ENCODE measurements at places on chromosomes 7 and 10.
A peak's percentile ranks its signal among the peaks of the same experiment; 100 is the strongest.

DNA sequence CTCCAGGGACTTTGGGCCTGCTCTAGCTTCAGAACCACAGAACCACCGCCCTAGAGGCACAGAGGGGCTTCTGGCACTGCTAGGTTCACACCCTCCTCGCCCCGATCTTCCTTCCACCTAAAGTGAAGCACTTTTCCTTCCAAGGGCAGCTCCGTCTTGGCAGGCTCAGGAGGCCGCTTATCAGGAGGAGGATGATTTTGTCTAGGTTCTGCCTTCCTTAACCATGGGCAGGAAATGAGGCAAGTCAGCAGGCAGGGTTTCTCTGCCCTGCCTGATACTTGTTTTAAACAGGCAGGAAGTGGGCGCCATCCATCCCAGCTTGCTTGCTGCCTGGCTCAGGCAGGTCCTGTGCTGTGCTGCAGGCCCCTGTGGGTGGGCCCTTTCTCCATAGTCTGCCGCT, 8.3 kb upstream of the ATP6V0E2 start:
- peak; percentile 51 for DNase-seq

DNA sequence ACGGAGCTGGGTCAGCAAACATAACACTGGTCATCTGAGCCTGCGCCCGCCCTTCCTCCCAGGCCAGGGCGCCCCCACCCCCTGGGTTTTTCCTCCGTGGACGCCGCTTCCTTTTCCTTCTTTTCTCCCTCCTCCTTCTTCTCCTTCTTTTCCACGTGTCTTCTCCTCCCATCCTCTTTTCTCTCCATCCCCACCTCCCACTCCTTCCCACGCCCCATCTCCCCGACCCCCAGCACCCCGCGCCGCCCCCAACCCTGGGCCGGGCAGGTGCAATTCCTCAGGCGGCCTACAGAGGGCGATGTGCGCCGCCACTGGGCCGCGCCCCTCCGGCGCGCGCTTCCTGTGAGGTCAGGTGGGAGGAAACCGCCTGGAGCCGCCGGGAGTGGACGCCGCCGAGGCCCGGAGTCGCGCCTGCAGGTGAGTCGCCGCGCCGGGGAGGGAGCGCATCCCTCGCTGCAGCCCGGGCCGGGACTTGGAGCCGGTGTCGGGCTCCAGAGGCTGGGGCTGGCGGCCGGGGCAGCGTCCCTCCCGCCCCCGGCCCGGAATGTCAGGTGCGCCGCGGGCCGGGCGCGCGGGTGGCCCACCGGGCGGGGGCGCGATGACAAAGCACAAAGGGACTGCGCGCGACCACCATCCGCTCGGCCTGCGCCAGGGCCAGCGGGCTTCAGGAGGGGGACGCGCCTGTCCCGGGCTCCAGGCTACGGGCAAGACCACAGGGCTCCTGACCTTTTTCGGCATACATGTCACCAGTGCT, at the start of gene FAM241B:
Gene FAM241B, plus strand, starts transcription at position 351 of the 754 bp plus-strand sequence. CDS start 1,497 bp downstream, outside the sequence.
- peak; percentile 76 for DNase-seq

DNA sequence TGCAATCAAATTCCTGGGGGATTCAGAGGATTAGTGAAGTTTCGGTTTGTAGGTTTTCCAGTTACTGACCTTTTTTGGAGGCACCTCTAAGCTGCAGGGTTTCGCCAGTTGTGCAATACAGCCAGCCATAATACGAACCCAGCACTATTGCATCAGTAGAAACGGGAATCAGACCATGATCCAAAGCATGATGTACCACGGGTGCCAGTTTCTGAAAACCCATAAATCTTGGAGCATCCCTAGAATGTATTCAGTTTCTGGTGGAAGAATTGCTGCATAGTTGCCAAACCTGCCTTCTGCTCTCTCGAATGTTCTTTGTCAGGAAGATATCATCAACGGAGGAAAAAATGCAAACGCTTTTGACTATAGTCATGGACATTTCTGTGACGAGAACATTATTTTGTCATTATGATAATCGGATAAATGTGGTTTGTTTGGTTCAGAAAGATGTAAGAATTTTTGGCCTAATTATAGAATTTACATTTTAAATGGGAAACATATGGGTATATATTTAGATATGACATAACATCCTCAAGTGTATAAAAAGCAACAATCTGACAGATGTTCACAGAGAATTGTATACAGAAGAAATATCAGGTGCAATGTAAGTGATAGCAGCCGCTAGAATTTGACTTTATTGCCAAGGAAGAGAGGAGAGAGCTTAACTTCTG, 186.2 kb upstream of the PRKCQ start:
- no peak for DNase-seq

- DNase-seq, result peak; percentile 73
Observed at GRCh38 chr10:79243181-79244067, 103.8 kb upstream of the PPIF start.

- no peak for DNase-seq
Observed at GRCh38 chr10:46069771-46070463, 23.8 kb upstream of the MSMB start.

DNA sequence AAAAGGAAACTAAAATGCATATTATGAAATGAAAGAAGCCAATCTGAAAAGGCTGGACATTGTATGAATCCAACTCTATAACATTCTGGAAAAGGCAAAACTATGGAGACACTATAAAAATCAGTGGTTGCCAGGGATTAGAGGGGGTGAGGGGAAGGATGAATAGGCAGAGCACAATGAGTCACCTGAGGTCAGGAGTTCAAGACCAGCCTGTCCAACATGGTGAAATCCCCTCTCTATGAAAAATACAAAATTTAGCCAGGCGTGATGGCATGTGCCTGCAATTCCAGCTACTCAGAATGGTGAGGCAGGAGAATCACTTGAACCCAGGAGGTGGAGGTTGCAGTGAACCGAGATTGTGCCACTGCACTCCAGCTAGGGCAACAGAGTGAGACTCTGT, 324.8 kb upstream of the PHYHIPL start:
- DNase-seq, result no peak

DNA sequence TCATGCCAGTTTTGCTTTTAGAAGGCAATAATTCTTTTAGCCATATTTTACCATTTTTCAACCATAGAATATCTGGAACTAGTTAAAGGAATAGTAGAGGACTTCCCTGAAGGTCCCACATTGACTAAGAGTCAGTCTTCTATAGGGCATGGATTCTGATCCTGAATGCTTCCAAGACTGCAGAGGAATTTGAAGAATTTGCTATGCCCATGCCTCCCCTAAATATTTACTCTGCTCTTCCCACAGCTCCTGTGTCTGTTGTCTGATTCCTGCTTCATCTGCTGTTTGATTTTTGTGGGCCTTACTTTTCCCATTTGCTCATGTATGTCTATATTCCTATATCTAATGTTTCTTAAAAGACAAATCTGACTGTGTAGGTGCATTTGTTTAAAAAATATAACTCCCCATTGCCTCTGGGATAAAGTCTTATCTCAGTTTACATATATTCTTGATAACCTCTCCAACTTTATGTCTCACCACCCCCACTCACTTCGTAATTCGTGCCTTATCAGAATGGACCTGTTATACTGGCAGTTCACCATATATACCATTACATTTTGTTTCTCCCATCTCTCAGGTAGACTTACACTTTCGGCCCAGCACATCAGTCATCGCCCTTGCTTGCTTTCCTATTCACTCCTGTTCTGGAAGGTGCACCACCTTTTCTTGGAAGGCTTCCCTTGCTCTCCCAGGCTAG, 33.9 kb downstream of the LRRC4 start:
- DNase-seq, result no peak

GRCh38 chr7:76020031-76020714, 25.8 kb upstream of the TMEM120A start:
- DNase-seq, result peak; percentile 73

DNA sequence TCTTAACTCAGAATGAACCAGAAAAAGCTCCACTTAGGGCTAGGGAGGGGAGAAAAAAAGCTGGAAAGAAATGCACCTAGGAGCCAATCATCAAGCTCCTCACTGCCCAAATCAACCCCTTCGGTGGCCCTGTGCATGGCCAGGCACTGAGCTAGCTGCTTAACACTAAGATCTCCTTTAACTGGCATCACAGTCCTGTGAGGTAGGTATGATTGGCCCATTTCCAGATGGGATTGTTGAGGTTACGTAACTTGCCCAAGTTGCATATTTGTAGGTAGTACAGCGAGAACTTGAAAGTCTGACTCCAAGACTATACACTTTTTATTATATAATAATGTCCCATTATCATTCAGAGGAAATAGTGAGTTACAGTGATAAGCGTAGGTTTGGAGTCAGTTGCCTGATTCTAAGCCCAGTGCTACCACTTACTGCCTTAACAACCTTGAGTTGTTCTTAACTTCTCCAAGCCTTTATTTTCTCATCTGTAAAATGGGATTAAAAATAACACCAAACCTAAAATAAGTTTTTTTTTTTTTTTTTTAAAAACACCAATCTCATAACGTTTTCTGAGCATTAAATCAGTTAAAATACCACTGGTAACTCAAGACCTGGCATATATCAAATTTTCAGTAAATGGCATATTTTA, 37.2 kb upstream of the ACSL5 start:
- no peak for DNase-seq

GRCh38 chr10:122484276-122485060, 23.1 kb downstream of the HTRA1 start:
- DNase-seq, result no peak

DNA sequence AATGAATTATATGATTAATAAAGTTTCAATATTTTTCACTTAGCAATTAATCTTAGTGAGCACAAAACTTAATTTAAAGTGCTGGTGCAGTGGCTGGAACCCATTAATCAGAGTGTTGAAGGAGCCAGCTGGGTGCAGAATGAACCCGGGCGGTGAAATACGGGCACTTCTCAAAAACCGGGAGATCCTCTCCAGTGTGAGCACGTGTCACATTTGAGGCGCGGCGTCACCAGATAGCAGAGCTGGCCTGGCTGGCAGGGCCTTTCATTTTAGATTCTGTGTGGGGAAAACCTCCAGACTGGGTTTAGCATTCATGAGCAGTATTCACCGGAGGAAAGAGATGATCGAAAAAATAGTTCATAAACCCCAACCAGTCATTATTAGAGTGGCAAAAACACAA, 34.5 kb upstream of the CTBP2 start:
- no peak for DNase-seq

- DNase-seq, result no peak
Observed at GRCh38 chr10:79191951-79192676, 123.3 kb downstream of the ZMIZ1 start.

- no peak for DNase-seq
Observed at GRCh38 chr7:475951-476441, 43.6 kb downstream of the PDGFA start.

- no peak for DNase-seq
Observed at GRCh38 chr10:3584926-3585784, 199.9 kb downstream of the KLF6 start.

- DNase-seq, result no peak
Observed at GRCh38 chr7:140168816-140169215, 8.0 kb downstream of the KDM7A start.

- DNase-seq, result no peak
Observed at GRCh38 chr10:35781643-35782035, 139.5 kb upstream of the FZD8 start.

DNA sequence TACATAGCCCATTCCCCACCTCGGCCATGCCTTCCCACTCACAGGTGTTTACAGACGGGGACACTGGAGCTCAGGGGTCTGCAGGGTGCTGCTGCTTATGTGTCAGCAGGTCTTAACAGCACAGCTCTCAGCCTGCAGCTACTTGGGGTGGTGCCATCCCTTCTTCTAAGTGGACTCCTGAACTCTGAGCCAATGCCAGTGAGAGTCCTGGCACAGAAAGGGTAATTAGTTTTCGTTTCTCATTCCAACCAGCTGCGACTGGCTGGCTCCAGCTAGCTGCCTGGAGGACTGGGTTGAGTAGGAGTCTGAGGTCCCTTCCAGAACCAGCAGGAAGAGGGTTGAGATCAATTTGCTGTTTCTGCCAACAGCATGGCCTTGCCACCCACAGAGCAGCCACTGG, 88.3 kb upstream of the AGK start:
- no peak for DNase-seq

GRCh38 chr10:24826009-24826408, 102.3 kb upstream of the ARHGAP21 start:
- DNase-seq, result no peak

Measured in activated naive CD4-positive, alpha-beta T cell treated with Interleukin-2 at 50 U/mL for 16 hours (primary cell).